Anterior cingulate cortex (tissue), 58 donors: ENCODE measurements at places on chromosomes 2 and 18.

DNA sequence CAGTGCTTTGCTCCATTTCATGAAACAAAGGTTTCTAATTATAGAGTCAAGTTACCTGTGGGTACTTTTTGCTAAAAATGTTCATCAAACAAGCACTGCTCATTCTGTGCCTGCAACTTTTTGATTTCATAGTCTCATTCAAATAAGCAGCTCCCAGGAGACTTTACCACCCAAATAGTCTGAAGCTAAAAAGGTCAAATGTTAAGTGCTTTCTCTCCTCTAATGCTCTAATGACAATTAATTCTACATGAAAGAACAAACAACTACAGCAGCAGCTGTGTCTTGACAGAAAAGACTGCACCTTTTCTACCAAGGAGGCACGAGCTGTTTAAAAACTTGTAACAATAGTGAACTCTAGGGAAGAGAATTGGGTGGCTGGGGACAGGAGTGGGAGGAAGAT lies 65.3 kb downstream of the CCDC93 start:
- no peak for DNase-seq

GRCh38 chr18:10330428-10330827 lies 124.0 kb upstream of the APCDD1 start:
- DNase-seq: no peak

DNA sequence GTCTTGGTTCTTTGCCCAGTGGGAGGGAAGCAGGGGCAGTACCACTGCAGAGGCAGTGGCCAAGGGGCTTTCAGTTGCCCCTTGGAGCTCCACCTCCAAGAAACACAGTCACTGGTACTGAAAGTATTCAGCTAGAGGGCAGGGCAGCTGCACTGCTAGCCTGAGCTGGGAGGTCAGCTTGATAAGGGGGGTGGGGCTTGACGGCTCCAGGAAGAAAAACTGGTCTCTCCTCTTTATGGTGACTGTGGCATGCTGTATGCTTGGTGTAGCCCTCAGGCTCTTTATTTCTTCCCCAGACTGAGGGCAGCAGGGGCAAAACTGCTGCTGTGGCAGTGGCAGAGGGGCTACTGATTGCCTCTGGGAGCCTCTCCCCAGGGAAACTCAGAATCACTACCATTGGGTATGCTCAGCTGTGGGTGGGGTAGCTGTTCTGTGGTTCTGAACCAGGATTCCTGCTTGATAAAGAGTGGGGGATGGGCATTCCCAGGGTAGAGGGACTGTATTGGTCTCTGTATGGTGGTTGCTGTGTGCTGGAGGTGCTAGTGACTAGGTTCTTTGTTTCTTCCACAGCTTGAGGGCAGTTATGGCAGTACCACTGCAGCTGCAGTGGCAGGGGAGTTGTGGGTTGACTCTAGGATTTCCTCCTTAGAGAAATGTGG lies 134.6 kb upstream of the SCN7A start:
- DNase-seq: no peak

DNA sequence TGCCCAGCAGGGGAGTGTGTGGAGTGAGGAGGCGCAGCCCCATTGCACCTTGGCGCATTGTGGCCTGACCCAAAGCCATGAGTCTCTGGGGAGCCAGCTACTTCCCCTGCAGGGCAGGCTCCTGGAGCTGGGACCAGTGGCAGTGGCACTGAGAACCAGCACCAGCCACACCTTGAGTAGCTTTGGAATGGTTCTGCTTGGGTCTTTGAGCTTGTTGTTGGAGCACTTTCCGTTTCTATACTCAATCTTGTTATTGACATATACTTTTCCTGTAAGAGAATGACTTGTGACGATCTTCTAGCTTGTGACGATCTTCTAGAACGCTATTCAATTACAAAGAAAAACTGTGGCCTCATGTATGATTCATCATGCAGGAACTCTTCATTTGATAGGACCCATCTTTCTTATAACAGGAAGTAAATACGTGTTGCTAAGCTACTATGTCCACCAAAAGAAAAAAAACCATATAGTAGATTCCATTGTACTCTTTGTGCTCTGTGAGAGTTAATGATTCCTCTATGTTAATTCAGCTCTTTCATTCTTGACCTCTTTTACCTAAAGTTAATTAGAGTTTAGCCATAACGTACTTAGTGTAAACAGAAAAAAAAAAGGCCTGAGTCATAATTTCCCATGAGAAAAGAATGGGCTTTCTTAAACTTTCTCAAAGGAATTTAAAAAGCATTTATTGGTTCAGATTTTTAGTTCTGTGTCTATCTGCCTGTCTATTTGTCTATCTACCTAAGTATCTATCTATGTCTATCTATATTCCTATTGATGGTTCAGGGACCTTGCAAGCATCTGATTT lies 113.1 kb downstream of the GATA6 start:
- DNase-seq: no peak

- DNase-seq: peak; percentile 0
Observed at GRCh38 chr2:164890544-164890943, 48.9 kb upstream of the COBLL1 start.

- DNase-seq: no peak
Observed at GRCh38 chr2:232890896-232891601, 21.0 kb downstream of the SNORC start.

DNA sequence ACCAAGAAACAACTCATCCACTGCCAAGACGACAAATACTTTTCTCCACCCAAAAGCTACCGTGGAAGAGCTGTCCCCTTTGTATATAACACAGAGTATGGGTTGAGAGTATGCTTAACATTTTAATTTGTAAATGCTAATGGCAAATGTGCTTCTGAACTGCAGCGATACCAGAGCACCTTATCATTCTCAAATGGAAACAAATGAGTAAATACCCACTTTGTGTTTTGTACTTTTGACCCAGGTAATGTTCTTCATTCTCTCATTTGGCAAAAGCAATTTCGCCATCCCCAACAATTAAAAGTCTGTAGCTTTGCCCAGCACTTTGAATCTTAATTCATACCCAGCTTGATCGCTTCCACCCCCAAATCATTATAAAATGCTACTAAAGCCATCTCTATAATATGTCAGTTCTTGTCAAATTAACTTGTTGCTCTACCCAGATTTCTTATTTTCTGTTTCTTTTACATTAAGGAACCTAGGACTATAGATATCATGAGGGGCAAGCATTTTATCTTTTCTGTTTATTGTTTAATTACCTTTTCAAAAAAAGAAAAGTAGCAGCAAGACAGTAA lies 6.2 kb upstream of the POU3F3 start:
- DNase-seq: no peak

- no peak for DNase-seq
Observed at GRCh38 chr2:112310906-112311305, 35.5 kb downstream of the ZC3H6 start.

DNA sequence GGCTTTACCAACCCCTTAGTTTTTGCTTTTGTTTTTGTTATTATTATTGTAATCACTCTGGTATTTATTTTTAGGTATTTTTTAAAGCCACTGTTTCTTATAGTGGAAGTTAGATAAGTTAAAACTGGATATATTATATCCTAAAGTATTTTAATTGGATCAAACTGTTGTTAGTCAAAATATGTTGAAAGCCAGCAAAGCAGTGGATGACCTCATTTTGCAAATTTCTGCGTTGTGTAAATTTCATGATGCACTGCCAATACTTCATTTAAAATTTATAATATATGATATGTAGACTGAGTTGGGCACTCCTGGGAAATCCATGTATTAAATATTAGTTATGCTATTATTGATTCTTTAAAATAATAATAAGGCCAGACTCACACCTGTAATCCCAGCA lies 661.7 kb upstream of the NRXN1 start:
- no peak for DNase-seq

- DNase-seq: no peak
Observed at GRCh38 chr2:84894758-84895520, 10.5 kb upstream of the TMSB10 start.
